ENCODE measurements at places on chromosomes 2 and 18. TPM values are rescaled to one million over a fixed set of nuclear protein-coding genes. Genes with fewer than 3 reads are reported as not detected.

The CHRND gene
- polyA plus RNA-seq: 173 TPM

The FAM136A gene
- 36.9 TPM for polyA plus RNA-seq

The INPP4A gene
- polyA plus RNA-seq: 12.5 TPM

The NR4A2 gene
- 1.9 TPM for polyA plus RNA-seq

The SPATA3 gene
- not detected for polyA plus RNA-seq

The DSC1 gene
- 0.56 TPM for polyA plus RNA-seq

Data from hindlimb muscle (tissue), 1 donor.